ENCODE measurements at places on chromosomes 6 and 20. TPM values are rescaled to one million over a fixed set of nuclear protein-coding genes. Genes with fewer than 3 reads are reported as not detected.

- no peak overlapping the region for H3K4me3 ChIP-seq
- H3K27me3 ChIP-seq = no peaks in the 10 kb centered on the region
- no peak for DNase-seq
These were observed 463.9 kb upstream of the JAG1 start for GRCh38 chr20:11137688-11138087.

DNA sequence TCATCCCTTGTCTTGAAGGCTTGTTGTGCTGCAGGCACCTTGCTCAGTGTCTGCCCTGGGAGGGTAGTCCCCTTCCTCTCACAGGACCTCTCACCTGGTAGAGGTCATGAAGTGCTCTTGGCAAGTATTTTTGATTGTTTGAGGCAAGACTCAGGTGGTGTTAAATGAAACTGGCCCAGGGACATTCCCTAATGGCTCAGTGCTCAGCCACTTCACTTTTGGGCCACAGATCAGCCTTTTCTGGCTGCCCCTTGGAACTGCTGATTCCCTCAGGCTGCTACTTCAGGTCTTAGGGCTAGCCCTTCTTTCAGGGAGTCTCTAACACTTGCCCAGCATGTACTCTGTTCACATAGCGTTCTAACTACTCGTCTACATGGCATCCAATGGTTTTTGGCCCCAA, 111.3 kb downstream of the RNF144B start:
- no peaks in the 10 kb centered on the region for H3K36me3 ChIP-seq
- DNase-seq = no peak
- H3K27ac ChIP-seq = no peak overlapping the region
- H3K4me3 ChIP-seq = no peak overlapping the region

- H3K36me3 ChIP-seq = no peaks in the 10 kb centered on the region
- no peak overlapping the region for H3K27ac ChIP-seq
- no peak for DNase-seq
- peaks cover 6% of the 10 kb centered on the region for H3K4me1 ChIP-seq
- H3K27me3 ChIP-seq = no peaks in the 10 kb centered on the region
- no peak overlapping the region for H3K4me3 ChIP-seq
These were observed 110.5 kb downstream of the PSMB1 start for GRCh38 chr6:170442596-170442995.

GRCh38 chr20:64100946-64101688, 6.2 kb downstream of the NPBWR2 start:
- H3K27me3 ChIP-seq = no peaks in the 10 kb centered on the region
- H3K4me1 ChIP-seq = no peaks in the 10 kb centered on the region
- H3K36me3 ChIP-seq = no peaks in the 10 kb centered on the region
- no peak overlapping the region for H3K4me3 ChIP-seq

- 0 out of 2 replicates have a peak, but pooled peaks cover 3% of the 10 kb centered on the region for H3K4me1 ChIP-seq
- no peaks in the 10 kb centered on the region for H3K36me3 ChIP-seq
- no peak for DNase-seq
- H3K27me3 ChIP-seq = no peaks in the 10 kb centered on the region
- H3K4me3 ChIP-seq = no peak overlapping the region
- H3K27ac ChIP-seq = no peak overlapping the region
These were observed 249.4 kb downstream of the ATXN1 start for GRCh38 chr6:16511723-16512489.

DNA sequence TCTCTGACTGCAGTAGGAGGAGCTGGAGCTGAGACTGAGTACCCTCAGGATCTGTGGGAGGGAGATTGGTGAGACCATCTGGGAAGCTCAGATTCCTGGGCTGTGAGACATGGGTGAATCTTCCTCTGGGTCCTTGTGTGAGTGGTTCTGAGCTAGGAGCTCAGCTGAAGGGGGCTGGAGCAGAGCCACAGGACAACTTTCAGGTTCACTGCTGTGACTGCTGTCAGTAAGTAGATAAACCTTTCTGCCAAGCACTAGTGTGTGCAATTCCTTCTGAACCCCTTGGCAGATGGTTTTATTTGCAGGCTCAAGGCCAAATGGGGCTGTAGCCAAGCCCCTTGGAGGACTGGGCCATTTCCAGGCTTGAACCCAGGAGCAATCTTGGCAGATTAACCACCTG, 49.6 kb upstream of the SNAP91 start:
- H3K36me3 ChIP-seq = no peaks in the 10 kb centered on the region
- H3K4me1 ChIP-seq = no peaks in the 10 kb centered on the region
- H3K27ac ChIP-seq = no peak overlapping the region
- no peak for DNase-seq
- H3K27me3 ChIP-seq = no peaks in the 10 kb centered on the region
- H3K4me3 ChIP-seq = no peak overlapping the region

The TXLNB gene
- not detected for total RNA-seq

The CRISP2 gene
- total RNA-seq = not detected
